ENCODE measurements at places on chromosomes 3 and 15.

DNA sequence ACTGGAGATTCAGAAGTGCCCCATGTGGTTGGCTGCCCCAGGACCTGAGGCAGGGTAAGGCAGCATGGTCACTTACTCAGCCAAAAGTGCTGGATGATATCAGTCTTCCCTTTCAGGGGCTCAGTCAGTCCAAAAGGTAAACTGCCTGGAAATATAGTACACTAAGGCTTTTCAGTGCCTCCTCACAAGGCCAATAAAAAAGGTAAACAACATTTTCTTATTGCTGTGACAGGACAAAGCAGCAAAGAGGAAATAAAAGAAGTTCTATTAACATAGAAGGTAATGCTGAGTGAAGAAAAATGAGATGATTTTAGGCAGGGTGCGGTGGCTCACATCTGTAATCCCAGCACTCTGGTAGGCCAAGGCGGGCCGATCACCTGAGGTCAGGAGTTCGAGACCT lies 66.5 kb upstream of the CDAN1 start:
- no peak for DNase-seq

- no peak for DNase-seq
Observed at GRCh38 chr3:100299016-100299415, 35.5 kb upstream of the NIT2 start.

DNA sequence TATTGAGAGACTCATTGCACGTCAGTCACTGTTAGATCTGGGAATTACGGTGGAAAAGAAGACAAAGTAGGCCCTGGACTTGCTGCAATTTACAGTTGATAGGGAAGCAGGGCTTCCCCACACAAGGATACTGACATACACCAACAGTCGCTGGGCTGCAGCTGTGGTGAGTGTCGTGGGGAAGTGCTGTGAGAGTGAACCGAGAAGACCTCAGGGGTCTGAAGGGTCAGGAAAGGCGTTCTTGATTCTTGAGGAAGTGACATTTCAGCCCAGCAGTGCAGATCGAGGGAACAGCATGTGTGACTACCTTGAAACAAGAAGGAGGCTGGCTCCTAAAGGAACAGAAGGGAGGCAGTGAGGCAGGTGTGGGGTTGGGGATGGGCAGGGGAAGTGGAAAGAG lies 22.5 kb downstream of the MYZAP start:
- DNase-seq = no peak

DNA sequence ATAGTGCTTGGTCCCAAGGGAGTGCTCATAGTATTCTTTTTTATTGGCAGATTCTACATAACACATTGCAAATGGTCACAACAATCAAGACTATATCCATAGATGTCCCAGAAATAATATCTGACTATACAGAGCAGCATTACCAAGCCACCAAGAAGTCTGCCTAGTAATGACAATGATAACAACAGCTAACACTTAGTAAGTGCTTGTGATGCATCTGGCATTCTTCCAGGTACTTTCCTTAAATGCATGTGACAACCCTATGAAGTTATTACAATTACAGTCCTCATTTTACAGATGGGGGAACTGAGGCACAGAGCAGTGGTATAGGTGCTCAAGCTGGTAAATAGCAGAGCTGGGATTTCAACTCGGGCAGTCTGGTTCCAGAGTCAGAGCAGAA lies 49.6 kb upstream of the ICE2 start:
- DNase-seq = no peak

GRCh38 chr3:68666429-68667136 lies 265.8 kb downstream of the TAFA4 start:
- no peak for DNase-seq

DNA sequence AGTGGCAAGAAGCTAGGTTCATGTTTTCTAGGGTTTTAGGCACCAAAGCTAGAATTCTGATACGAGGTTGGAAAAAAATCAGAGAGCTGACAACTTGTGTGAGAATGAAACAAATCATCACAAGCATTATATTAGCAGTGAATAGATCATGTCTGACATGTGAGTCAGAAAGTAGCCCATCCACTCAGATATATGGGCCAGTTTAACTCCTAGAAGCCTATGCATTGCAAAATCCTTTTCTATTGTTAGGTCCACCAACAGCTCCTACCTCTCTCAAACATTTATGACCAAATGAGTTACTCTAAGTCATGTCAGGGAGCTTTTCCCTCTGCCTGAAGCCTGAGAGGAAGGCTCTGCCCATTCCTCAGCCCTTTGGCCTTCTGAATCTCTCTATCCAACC lies 44.0 kb downstream of the KBTBD12 start:
- DNase-seq = no peak

GRCh38 chr15:38168467-38169070 lies 84.1 kb upstream of the SPRED1 start:
- DNase-seq = no peak

- no peak for DNase-seq
Observed at GRCh38 chr3:187661267-187661666, 8.9 kb downstream of the SST start.

DNA sequence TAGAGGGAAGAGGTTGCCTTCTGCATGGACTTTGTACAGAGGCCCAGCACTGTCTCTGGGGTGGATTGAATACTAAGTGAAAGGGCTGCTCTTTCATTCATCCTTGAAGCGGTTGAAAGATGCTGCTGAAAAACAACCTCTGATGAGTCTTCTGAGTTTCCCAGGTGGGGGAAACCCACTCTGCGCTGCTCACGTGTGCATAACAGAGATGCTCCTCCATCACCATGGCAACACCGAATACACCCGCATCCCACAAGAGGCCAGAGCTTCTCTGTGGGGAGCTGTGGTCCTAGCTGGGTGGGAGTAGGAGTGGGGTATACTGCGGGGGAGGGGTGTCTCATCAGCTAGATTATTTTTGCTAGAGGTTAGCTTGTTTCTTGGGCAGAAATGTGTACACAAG lies 6.1 kb upstream of the SYN2 start:
- no peak for DNase-seq

DNA sequence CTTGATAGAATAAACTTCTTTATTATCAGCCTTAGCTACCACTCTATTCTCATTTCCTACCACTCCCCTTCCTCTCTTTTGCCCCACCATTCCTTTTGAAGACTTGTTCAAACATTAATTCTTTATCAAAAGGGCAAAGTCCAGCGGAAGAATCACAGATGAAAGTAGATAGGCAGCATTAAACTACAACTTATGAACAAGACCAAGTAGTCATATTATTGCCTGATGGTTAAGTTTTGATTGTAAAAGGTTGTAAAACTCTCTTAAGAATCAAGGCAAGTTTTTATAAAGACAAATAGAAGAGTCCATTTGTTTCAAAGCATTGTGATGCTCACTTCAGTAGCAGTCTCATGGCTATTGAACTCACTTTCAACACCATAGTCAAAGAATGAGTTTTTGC lies 22.4 kb upstream of the TGFBR2 start:
- DNase-seq = no peak

DNA sequence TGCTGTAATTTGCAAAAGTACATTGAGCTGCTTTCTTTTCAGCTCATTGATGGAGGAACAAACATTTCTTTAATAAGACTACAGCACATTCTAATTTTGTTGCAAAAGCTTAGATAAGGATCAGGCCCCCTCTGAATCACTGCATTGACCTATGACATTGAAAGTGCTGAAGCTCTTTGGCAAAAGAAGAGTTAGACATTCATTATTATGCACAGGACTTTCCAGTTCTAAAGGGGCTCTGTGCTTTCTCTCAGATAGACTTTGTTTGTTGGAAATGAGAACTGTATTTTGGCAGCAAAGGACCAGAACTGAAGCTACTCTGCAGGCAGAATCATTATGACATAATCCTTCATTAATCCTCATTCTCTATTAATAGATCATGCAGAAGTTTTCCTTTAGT lies 252.9 kb upstream of the SOX2 start:
- DNase-seq = no peak

- no peak for DNase-seq
Observed at GRCh38 chr15:98069256-98069655, 108.8 kb downstream of the ARRDC4 start.

- no peak for DNase-seq
Observed at GRCh38 chr3:17846466-17846865, 104.0 kb upstream of the TBC1D5 start.

- DNase-seq = no peak
Observed at GRCh38 chr3:130929804-130930203, 35.9 kb downstream of the ATP2C1 start.

GRCh38 chr3:39262846-39263245 lies 17.0 kb downstream of the CX3CR1 start:
- no peak for DNase-seq

DNA sequence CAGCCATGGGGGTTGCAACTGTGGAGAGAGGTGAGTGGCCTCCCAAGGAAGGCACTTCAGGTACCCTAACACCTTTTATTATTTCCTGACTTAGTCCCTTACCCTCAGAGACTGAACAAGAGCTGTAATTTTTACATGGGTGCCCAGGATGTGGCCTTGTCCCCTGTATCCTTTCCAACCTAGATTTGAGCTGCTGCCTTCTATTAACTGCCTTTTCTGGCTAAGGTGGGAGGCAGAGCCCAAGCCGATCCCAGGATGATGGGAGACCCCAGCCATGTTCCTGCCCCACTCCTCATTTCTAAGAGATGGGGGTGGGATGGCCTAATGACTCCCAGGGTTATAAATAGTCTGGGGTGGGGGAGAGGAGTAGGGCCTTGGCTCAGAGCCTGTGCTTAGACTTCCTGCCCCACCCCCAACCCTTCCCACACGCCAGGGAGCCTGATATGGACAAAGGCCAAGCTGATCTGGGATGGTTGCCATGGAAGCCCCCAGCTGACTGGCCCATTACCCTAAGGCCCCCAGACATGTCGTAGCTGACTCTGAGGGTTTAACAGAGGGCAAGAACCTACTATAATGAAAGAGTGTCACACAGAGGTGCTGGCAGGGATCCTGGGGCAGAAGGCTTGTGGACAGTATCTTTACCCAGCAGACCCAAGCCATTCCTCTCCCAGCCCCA lies 1.9 kb downstream of the KLHDC8B start:
- no peak for DNase-seq

GRCh38 chr15:90425726-90426346 lies 37.8 kb downstream of the IQGAP1 start:
- no peak for DNase-seq

Measured in GM12878 (cell line).